Tongue (tissue), 3 donors: ENCODE measurements at places on chromosomes 11 and 22. TPM values are rescaled to one million over a fixed set of nuclear protein-coding genes. Genes with fewer than 3 reads are reported as not detected.

Gene CRYBB3
- not detected for total RNA-seq

Gene TIMP3
- 171 TPM for total RNA-seq

Gene BAIAP2L2
- not detected for total RNA-seq

Gene OR4A16
- total RNA-seq, result not detected

Gene MRGPRX3
- 0.51 TPM for total RNA-seq

Gene OR52H1
- not detected for total RNA-seq

Gene DCDC1
- total RNA-seq, result 0.62 TPM

Gene PTPRCAP
- total RNA-seq, result 1.2 TPM

Gene SHISAL1
- 11.2 TPM for total RNA-seq

Gene IL18
- total RNA-seq, result 5.2 TPM

Gene CCDC87
- 0.10 TPM for total RNA-seq

Gene MIF
- total RNA-seq, result 74.0 TPM

Gene XKR3
- not detected for total RNA-seq

Gene OR51E1
- total RNA-seq, result 1.9 TPM

Gene CDON
- total RNA-seq, result 35.2 TPM

Gene TESMIN
- total RNA-seq, result 0.10 TPM

Gene APOA5
- not detected for total RNA-seq

Gene TBX1
- total RNA-seq, result 28.5 TPM

Gene BEST1
- total RNA-seq, result 3.3 TPM

Gene OR51B2
- 1.0 TPM for total RNA-seq

Gene DERL3
- total RNA-seq, result 0.10 TPM

Gene PHOX2A
- not detected for total RNA-seq

Gene MS4A6E
- total RNA-seq, result not detected

Gene BIK
- 1.0 TPM for total RNA-seq

Gene SAA1
- 2.4 TPM for total RNA-seq

Gene LDHAL6A
- total RNA-seq, result not detected

Gene YPEL1
- total RNA-seq, result 9.1 TPM

Gene TENM4
- total RNA-seq, result 63.7 TPM

Gene TMEM191C
- total RNA-seq, result not detected

Gene RBMXL2
- not detected for total RNA-seq

Gene TLCD5
- 9.4 TPM for total RNA-seq

Gene MOGAT2
- total RNA-seq, result not detected

Gene OR52A1
- not detected for total RNA-seq

Gene C11orf87
- total RNA-seq, result not detected

Gene TCN2
- total RNA-seq, result 6.7 TPM

Gene RIMBP3C
- not detected for total RNA-seq

Gene NRIP3
- total RNA-seq, result 0.62 TPM

Gene PHF21B
- 0.21 TPM for total RNA-seq

Gene DHCR7
- 9.9 TPM for total RNA-seq

Gene PRG3
- total RNA-seq, result 0.41 TPM
